ENCODE measurements at places on chromosomes 13 and 19.

DNA sequence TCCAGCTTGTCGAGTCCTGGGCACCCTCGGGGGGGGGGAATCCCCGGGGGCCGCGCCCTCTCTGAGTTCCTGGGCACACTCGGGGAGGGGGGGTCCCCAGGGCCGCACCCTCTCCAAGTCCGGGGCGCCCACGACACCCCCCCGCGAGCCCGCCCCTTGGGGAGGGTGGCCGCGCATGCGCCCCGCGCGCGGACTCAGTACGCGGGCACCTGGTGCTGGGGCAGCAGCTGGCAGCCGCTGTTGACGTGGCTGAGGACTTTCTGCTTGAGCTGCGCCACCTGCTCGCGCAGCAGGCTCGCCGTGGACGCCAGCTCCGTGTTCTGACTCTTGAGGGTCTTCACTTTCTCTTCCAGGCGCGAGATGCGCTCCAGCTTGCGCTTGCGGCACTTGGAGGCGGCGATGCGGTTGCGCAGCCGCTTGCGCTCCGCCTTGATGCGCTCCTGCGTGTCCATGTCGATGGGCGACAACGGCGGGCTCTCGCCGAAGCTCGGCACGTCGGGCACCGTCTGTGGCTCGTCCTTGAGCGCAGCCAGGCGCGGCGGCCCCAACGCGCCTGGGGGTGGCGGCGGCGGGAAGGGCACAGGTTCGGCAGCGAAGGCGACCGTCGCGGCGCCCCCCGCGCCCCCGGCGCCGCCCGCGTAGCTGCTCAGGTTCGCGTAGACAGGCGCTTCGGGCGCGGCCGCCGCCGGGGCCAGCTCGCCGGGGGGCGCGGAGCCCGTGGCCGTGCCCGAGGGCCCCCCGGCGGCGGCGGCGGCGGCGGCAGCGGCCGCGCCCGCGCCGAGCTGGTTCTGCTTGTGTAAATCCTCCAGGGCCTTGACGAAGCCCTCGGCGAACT lies 958 bp downstream of the JUND start:
- DNase-seq = no peak

- no peak for DNase-seq
These were observed 683.9 kb upstream of the KLHL1 start for GRCh38 chr13:70792121-70792520.

DNA sequence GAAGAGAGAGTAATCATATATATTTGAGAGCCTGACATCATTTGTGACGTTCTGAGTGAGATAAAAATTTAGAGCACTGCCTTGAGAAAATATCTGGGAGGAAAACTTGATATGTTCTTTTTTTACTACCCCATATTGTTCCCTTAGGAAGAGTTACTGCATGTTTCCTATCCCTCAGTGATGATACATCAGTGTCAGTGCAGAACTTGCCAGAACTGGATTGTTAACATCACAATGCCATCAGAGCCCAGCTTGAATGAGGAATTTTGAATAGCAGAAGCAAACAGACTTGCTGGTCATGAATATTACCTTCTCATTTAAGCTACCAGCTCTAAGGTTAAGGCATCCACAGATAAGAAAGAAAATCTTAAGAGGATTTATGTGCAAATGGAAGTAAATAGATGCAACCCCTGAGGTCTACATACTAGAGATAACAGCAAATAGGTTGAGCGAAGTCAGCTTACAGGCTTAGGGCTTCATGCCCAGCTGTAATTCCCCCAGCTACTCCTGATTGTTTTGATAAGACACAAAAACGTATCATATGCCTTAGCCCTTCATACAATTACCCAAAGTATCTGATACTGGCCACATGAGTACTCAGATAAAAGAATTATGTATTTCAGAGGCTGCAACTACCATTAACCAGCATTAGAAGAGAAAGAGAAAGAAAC lies 313.7 kb upstream of the ATXN8OS start:
- no peak for DNase-seq

DNA sequence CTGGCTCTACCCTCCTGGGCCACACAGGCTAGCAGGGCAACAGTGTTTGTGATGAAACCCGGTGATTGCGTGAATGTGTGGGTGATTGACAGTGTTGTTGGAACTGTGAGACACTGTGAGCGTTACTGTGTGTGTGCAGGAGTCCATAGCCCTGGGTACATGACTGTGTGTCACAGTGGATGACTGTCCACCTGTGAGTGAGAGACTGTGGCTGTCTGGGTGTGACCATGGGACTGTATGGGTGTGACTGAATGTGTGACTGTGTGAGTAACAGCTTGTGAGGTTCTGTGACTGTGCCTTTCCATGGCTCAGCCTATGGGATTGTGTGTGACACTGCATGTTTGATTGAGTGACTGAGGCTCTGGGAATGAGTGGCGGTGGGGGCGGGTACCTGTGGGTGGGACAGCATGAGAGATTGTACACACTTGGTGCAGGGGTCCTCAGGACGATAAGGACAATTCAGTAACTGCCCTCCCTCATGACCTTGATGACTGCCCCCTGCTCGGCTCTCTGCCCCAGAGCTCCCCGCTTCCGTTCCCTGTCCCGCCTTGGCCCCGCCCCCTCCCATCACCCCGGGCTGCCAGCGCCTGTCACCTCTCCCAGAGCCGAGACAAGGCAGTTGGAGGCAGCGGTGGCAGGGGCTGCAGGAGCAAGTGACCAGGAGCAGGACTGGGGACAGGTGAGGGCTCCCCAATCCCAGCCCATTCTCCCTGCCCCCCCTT lies at the start of gene GIPR:
GIPR (plus strand) TSS at position 602 of the 722 bp plus-strand sequence. CDS start 1,300 bp downstream, outside the sequence.
- DNase-seq = no peak

GRCh38 chr19:16605553-16605994 lies 22.4 kb downstream of the MED26 start:
- no peak for DNase-seq

- DNase-seq = no peak
These were observed 25.3 kb upstream of the ZNF780A start for GRCh38 chr19:40116075-40116474.

GRCh38 chr13:107374038-107374437 lies 806.1 kb upstream of the ARGLU1 start:
- DNase-seq = no peak

DNA sequence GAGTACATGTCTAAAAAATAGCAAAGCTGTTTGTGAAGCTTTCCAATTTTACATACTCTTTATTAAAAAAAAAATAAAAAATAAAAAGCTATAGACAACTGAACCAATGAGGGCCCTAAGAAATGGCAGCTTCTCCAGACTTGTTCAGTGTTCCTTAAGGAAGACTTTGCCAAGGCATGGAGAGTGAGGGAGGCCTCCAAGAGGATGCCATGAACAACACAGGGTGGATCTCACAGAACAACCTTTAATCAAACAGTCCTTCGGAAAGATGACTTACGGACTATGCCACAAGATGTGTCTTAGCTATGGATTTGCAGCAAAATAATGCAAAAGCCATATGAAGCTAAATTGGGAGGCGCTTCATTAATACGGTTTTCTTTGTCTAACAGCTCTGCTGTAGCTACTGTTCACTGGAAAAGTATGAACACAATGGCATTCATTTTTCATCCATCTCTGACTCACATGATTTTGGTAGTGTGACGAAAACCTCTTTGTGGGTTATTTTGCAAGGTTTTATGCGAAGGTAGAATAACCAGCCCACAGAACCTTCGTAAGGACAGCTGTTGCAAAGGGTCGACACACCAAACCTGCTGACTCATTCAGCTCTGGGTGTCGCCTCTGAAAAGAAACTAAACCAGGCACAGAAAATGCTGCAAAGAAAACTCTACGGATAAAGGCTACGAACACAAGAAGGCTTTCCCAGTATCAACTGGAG lies 27.7 kb downstream of the EFNB2 start:
- peak; percentile 84 for DNase-seq

- no peak for DNase-seq
These were observed 23.2 kb upstream of the MAB21L1 start for GRCh38 chr13:35499676-35500075.

DNA sequence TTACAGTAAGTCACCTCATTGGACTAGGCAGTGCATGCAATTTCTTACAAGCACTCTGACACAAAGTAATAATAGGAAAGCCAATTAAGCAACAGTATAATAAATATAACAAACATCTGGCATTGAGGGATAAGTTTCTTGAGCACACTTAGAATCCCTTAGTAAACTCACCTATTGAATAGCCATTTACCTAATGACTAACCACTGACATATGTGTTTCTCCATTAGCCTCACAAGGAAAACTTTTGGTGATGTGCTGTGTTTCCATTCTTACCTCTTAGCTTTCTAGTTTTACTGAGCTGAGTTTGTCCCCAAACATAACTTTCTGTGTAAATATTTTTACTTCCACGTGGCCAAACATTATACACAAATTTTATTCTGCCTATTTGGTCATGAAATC lies 47.4 kb upstream of the PCDH9 start:
- no peak for DNase-seq

DNA sequence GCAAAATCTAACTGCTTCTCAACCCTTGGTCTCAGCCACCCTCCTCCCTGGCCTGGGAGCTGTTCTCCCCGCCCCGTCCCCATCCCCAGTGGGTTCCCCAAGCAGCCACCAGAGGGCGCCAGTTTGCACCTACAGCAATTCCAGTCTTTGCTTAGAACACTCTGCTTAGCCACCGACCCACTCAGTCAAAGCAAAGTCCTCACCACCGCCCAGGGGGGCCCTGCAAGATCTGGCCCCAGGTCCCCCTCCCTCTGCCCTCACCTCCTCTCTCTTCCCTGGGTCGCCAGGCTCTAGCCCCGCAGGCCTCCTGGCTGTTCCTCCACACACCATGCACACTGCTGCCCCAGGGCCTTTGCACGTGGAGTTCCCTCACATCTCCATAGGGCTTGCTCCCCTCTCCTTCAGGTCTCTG lies 12.4 kb downstream of the TMEM143 start:
- no peak for DNase-seq

GRCh38 chr19:17996826-17997316 lies 11.1 kb upstream of the ARRDC2 start:
- peak; percentile 48 for DNase-seq

DNA sequence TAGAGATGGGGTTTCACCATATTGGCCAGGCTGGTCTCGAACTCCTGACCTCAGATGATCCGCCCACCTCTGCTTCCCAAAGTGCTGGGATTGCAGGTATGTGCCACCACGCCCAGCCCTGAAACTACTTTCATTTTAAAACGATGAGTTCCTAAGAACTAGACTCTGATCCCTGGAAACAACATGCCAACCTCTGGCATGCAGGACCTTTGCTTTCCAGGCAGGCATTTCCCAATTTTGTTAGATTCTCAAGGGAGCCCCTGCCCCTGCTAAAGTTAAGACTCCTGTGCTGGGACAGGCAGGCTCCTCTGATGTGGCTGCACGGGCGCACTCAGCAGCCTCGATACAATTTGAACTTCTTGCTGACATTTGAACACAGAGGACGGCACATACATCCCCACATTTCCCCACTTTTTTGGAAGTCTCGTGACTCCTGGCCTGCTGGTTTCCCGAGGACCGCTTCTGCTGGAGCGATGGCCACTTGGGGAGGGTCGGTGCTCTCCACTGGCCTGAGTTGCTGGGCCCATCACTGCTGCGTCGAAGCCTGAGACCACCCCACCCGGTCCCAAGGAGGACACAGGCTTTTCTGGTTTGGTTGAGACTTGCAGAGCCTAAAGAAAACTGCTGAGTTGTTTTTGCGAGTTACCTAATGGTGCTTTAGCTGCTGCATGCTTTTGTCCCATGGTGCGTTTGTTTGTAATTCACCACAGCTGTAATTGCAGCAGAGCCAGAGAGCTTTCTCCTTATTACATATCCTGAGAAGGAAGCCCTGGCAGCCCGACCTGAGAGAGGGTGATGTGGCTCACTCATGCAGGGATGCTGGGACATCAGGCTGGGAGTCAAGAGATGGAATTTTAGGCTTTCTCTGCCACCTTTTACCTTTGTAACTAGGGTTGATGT lies 8.2 kb downstream of the ATP11A start:
- peak; percentile 14 for DNase-seq

GRCh38 chr13:48731957-48732569 lies 78.3 kb downstream of the CYSLTR2 start:
- DNase-seq = no peak

DNA sequence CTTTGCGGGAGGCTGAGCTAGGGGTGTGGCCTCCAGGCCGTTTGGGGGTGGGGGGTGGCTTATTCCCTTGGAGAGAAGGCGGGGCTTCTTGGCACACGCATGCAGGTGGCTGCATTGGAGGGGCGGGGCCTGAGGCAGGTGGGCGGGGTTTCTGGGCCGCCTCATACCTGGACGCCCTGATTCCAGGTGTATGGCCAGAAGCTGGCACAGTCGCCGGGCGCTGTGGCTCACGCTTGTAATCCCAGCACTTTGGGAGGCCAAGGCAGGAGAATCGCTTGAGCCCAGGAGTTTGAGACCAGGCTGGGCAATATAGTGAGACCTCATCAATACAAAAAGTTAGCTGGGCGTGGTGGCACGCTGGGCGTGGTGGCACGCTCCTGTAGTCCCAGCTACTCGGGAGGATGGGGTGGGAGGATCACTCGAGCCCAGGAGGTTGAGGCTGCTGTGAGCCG lies 7.8 kb downstream of the ABCA7 start:
- no peak for DNase-seq

- DNase-seq = peak; percentile 1
These were observed 20.6 kb downstream of the FFAR2 start for GRCh38 chr19:35468637-35469036.

DNA sequence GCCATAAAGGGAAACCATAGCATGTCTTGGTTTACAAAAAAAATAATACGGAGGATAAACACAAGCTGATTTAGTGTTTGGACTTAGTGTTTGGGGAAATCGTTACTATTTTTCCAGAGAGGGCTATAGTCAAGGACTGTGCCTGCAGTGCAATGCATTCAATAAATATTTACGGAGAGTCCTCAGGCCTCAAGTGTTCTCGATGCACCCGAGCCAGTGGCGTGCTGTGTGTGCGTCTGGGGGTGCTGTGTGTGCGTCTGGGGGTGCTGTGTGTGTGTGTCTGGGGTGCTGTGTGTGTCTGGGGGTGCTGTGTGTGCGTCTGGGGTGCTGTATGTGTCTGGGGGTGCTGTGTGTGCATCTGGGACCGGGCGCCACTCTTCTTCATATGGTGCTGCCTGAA lies 71.7 kb upstream of the GTF3A start:
- no peak for DNase-seq

DNA sequence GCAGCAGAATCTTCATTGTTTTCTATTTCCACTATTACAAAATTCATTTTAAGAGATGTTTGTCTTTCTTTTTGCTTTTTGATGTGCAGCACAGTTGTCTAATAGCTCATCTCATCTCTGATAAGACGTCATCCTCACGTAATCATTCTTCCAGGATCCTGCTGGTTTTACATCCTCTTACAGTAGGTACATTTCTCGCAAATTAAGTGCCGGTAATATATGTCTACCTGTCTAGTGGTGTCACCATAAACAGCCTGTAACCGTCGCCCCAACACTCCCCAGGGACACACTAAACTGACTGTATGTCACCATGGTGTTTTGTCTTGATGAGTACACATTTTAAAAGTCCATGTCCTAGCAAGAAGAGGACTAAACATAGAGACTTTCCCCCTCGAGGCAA lies 94.5 kb upstream of the VSTM2B start:
- DNase-seq = no peak

Data from GM04504 (cell line).